ENCODE measurements at places on chromosomes 11 and 22.

- no peak for DNase-seq
These were observed 30.3 kb downstream of the VSIG10L2 start for GRCh38 chr11:125976156-125976555.

DNA sequence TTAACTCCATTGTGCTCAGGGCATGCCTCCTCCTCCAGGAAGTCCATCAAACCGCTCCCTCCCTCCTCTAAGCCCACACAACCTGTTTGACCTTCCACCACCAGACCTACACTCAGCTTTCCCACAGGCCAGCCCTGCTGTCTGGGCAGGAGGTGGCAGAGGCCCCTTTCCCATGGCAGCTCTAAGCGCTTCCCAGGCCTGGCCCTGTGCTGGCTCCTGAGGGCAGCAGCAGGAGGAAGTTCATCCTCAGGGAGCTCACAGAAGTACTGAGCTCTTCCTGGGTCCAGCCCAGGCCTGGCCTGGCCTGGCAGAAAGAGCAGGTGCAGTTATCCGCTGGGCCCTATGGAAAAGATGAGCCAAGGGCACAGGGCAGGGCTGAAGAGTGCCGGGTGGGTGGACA, 31.4 kb downstream of the ARAP1 start:
- no peak for DNase-seq

DNA sequence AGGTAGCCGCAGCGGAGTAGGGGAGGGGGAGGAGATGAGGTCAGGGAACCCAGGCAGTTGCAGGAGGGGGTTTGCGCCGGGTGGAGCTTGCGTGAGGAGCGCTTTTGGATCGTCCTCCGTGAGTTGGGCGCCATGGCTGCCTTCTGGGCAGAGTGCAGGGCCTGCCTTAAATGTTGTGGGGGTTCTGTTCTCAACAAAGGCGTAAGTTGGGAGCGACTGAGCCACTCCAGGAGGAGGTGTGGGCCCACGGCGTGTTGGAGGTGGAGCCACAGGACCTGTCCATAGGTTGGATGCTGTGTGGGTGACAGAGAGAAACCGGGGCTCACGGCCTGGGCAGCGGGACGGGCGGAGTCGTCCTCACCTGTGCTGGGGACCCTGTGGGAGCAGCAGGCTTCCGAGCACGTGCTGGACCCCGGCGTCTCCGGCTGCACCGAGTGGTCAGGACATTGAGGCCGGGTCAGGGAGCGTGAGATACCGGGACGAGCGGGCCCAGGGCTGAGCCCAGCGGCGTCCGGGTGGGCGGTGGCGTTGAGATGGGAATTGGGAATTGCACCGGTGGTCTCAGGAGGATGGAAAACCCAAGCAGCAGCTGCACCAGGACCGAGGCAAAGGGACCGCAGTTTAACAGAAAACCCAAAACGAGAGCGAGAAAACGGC, 977 bp upstream of the PGGHG start:
- no peak for DNase-seq

DNA sequence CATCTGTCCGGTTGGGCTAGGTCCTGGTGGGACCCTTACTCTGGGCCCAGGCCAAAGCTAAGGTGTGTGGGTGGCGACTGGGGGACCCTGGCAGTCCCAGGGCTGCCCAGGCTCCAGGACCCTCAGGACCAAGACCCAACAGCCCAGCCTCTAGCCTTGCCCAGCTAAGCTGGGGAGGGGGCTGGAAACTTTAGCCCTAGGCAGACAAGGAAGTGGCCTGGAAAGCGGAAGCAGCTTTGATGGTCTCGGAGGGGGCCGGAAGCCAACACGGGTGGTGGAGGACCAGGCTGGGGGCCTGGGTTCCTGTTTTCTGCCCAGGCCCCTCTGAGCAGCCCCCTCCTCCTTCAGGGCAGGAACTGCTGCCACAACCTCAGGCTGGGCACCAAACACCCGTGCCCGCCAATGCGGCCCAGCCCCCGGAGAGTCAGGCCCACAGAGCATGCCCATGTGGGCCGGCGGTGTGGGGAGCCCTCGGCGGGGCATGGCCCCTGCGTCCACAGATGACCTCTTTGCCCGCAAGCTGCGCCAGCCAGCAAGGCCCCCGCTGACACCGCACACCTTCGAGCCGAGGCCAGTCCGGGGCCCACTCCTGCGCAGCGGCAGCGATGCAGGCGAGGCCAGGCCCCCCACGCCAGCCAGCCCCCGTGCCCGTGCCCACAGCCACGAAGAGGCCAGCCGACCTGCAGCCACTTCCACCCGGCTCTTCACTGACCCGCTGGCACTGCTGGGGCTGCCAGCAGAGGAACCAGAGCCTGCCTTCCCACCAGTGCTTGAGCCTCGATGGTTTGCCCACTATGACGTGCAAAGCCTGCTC, 2.8 kb downstream of the SIPA1 start:
- no peak for DNase-seq

DNA sequence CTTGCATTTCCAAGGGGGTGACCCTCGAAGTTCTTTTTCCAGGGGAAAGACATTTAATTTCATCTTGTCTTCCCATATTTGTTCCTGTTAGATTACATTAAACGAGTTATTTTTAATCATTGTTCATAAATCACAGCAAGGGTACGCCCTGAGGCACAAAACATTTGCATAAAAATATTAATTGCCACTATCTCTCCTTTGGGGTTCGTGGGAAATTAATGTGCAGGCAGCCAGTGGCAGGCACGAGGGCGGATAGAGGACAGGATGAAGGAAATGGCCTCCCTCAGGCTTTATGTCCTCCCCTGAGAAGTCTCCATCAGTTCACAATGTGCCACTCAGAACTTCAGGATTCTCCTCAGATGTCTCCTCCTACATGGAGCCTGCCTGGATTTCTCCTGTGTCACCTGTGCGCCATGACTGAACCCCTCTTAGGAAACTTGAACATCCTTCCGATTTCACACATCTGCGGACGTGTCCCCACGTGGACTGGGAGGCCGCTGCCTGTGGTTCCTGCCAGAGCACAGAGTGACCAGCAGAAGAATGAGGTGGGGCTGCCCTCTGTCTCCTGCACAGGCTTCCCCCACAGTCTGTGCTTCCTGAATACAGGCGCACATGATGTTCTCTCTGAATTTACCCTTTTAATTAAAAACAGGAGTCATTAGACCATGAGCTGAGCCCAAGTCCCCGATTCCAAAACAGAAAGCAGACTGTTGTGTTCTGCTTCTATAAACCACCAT, 1085.9 kb downstream of the TBC1D22A start:
- DNase-seq = no peak
